CD4-positive, alpha-beta T cell treated with Interleukin-6 at 100 ng/mL for 8 hours (primary cell): ENCODE measurements at places on chromosomes 1 and 21.

- DNase-seq, result no peak
Observed at GRCh38 chr1:116435806-116436610, 63.0 kb downstream of the ATP1A1 start.

GRCh38 chr1:19872190-19872589, 10.0 kb upstream of the OTUD3 start:
- DNase-seq, result no peak

DNA sequence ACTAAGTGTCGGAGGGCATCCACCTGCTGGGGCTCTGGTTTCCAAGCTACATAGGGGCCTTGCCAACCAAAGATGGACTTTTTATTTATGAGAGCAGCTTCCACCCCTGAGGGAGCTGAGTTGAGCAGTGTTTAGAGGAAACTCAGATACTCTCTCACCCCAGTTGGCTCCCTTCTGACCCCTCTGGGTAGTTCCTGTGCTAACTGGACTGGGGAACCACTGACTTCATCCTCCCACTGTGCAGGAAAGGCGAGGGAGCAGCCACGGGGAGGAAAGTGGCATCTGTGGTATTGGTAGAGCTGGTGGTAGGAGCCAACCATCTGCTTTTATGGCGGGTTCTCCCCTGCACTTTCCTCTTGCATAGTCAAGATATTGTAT, 70.4 kb downstream of the MPZL1 start:
- DNase-seq, result no peak

DNA sequence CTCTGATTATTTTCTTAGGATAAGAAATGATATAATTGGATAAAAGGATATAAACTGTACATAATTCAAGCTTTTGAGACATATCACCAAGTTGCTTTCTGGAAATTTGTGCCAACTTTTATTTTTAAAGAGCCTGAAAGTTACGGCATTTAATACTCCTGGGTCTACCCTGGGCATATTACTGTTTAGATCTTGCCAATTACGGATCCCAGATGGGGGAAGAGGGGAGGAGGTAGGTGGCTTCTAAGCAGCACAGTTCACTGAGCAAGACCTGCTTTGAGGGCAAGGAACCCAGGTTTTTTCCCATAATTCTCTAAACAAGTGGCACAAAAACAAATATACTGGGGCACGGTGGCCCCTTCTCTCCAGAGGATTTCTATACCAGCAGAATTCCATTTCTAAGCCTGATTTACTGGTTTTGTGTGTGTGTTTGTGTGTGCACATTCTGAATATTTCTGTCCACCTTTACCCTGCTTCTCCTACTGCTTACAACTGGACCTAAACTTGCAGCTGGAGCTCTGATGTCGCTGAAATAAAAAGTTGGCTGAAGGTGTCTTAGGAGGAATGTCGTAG, 76.7 kb downstream of the LAMC2 start:
- no peak for DNase-seq

DNA sequence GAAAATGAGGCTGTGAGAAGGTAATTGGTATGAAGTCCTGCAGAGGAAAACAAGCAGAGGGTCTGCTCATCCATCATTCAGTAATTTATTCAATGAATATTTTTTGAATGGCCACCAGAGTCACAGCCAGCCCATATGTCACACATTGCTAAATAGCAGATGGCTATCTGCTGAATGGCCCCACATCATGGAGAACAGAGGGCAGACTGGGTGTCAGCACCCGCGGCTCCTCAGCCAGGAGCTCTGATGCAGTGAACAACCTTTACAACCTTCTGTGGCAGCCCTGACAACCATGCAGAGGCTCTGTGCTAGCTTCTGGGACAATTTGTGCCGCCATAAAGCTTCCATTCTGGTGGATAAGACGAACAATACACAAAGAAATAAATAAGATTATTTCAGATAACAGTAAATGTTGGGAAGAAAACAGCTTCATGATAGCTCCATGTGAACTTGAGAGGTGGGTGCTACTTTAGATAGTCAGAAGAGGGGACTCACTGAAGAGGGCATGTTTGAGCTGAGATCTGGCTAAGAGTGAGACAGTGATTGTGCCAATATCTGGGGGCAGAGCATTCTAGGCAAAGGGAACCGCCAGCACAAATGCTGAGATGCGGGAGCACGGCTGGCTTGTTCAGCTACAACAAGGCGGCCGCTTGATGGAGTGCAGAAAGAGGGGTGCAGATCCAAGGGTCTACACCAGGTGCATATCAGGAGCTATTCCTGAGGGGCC, 2.8 kb upstream of the C1orf210 start:
- no peak for DNase-seq

- DNase-seq, result no peak
Observed at GRCh38 chr1:165883056-165883455, 55.6 kb downstream of the UCK2 start.

GRCh38 chr1:162676750-162677149, 44.5 kb downstream of the DDR2 start:
- DNase-seq, result no peak

DNA sequence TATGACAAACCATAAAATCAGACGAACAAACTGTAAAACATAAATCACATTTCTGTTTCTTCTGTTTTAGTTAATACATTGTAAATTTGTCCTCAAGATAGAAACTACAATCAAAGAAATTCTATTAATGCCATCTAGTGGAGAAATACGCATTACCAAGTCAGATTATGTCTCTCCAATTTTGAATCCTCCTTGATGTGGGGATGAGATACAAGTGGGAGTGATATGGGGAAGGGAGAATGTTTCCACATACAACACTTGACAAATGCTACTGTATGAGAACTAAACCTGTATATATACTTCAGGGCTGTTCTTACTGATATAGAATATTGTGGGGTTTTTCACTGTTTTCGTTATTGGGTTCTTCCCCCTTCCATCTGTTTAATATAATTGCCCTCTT, 2.6 kb downstream of the HFM1 start:
- DNase-seq, result no peak

- no peak for DNase-seq
Observed at GRCh38 chr1:119547805-119548204, 40.8 kb downstream of the HSD3B1 start.

- no peak for DNase-seq
Observed at GRCh38 chr1:161088587-161089110, 709 bp downstream of the NECTIN4 start.

- DNase-seq, result no peak
Observed at GRCh38 chr21:45827881-45828579, 153.5 kb upstream of the COL6A1 start.

DNA sequence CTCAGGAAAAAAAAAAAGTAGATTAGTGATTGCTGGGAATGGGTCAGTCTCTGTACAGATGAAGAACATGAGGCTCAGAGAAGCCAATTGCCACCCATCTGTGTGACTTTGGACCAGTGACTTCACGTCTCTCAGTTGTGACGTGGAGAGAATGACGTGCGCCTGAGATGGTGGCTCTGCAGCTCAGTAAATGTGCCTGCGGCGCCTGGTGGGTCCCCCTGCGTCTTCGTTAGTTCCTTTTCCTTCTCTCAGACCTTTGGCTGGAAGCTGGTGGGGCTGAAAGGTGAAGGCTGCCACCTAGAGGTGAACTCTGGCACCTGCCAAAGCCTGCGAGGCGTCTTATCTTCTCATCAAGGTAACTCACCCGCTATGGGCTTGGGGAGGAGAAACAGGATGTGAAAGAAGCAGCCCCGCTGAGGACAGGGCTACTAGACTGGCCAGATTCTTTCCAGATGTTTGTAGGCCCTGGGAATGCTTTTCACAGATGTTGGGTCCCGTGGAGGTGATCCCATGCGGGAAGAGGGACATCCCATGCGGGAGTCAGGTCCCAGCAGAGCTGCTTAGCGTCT, 8.7 kb upstream of the E2F2 start:
- DNase-seq, result peak; percentile 93

DNA sequence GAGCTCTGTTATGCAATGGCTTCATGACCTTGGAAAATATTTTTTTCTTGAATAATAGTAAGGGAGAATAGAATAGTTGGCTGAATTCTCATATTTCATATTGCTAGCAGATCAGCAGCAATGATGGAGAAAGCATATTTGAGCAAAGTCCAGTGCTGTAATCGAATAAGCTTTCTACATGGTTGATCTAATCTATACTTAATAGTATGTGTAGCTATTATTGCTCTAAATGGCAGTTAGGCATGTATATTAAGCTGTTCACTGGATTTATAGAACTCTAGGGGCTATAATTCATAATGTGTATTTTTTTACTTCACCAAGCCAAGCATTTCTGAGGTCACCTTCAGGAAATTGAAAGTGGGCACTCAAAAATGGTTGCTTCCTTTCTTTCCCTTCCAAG, 10.0 kb upstream of the IL19 start:
- no peak for DNase-seq

DNA sequence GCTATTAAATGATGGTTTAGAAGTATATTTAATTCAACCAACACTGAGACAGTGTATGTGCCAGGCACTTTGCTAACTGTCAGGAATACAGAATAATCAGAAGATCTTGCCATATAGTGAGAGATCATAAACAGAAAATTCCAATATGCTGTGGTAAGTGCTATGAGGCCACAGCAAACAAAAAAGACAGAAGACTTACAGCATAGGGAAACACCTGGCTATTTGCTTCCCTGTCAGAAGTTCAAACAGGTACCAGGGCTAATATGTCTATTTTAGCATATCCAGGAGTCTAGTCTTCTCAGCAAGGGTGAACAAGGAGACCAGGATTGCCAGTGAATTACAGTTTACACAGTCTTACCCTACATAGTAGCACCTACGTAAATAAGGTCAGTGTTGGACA, 30.4 kb downstream of the TRIT1 start:
- DNase-seq, result no peak

GRCh38 chr1:68103884-68104554, 53.6 kb upstream of the DIRAS3 start:
- no peak for DNase-seq

DNA sequence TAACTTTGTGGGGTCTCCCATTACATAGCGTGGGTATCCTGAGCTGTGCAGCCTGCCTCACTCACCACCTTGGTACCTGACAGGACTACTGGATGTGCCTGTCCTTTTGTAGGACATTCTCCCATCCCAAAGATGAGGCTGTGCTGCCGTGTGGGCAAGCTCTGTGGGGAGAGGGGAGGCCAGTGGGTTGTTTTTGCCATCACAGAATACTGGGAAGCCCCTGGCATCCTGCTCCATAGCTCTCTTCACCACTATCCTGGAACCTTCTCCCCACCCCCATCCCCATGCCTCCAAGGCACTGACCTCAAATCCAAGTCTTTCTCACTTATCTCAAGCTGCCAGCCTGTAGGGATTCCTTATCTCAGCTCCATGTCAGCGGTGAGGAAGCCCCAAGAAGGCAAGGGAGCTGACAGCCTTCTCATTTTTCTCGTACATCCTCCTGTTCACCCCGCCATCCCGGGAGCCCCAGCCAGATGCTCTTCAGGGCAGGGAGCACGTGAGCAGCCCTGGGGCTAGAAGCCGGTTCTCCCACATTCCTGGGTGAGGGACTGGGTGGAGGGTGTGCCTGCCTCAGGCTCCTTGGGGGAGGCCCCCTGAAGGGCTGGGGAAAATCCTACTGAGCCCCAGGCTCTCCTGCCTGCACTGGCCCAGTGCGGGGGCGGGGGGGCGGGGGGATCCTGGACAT, 2.4 kb upstream of the ELF3 start:
- no peak for DNase-seq

GRCh38 chr1:12129624-12130023, 37.2 kb upstream of the TNFRSF1B start:
- DNase-seq, result no peak

DNA sequence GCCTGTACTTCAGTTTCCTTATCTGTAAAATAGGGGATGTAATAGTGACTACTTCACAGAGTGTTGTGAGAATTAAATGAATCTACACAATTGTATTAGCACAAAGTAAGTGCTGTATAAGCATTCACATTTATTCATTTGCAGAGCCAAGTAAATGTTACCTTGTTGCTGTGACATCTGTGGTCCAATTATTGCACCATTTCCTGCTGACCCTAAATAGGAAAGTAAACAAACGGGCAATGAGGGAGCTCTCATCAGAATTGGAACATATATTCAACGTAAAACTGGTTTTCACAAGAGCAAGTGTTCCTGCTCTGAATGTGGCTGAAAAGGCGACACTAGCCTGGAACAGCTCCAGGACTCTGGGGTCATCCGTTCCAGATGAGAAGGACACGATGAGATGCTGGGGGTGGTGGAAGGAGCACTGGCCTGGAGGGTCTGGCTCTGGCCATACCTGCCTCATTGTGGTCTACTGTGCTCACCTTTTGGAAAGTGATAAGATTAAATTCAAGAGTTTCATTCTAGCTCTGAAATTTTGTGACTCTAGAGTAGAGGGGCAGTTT, 34.5 kb downstream of the PROX1 start:
- no peak for DNase-seq

DNA sequence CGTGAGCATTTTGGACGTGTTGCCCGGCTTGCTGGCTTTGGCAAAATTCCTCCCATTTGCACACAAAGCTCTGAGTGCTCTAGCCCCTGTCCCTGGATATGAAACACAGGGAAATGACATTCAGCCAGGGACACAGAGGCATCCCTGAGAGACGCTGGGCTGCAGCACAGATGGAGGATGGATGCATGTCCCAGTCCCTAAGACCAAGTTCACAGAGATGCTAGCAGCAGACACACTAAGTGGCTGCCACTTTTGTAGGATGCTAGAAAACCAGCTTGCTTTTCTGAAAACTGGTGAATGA, 12.5 kb downstream of the ACTRT2 start:
- no peak for DNase-seq

- DNase-seq, result no peak
Observed at GRCh38 chr21:41555057-41555456, 47.1 kb upstream of the TMPRSS2 start.

DNA sequence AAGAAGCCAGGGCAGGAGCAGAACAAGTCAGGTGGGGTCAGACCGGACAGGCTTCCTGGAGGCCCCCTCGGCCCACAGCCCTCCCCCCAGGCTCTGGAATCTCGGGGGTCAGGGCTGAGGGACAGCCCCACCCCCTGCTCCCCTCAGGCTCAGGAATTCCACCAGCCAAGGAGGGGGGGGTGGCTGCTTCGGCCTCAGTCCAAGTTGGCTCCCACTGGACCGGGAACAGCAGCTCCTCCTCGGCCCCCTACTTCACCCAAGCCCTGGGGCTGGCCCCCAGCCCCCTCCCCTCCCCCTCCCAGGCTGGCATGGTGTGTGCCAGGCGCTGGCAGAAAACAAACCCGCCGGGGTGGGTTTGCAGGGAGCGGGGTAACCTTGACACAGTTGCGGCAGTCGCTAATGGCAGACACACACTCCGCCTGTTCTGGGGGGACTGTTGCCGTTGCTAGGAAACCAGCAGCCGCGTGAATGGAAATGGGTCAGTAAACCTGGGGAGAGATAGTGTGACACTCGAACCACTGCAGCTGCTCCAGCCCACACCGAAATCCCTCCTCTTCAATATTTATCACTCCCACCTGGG, 32.4 kb downstream of the AHDC1 start:
- DNase-seq, result no peak

DNA sequence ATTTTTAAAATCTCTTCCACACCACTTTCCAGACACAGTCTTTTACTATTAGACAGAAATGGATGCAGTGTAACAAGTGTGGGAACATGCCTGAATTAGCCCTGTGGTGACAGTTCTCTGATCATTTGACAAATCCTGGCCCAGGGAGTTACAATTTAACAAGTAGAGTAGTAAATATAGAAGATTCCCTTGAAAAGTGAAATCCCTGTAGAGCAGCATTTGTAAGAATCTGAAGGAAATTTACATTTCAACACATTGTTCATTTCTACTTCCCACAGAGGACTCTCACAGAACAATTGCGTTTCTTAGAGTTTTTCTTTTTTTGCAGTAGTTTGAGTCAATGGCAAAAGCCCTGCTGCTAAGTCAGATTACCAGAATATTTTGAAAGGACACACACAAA, 458.3 kb upstream of the BRINP3 start:
- DNase-seq, result no peak
